ENCODE measurements at places on chromosomes 6 and 20.

DNA sequence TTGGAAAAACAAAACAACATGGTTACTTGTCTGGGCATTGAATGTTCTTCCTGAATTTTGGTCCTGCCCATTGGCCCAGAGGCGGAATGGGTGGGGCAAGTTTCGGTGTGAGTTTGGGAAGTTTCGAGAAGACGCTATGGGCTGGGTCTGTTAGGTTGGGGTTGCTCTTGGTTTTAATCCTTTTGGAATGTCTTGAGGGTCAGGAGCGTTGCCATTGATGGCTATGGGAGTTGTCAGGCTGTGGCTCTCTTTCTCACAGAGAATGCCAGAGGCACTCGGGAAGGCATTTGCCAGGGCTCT, 135.0 kb downstream of the LRRC1 start:
- no peak for DNase-seq

- DNase-seq = no peak
These were observed 755.7 kb downstream of the HDGFL1 start for GRCh38 chr6:23325065-23325464.

GRCh38 chr6:36769183-36769675, 70.0 kb downstream of the CPNE5 start:
- no peak for DNase-seq

DNA sequence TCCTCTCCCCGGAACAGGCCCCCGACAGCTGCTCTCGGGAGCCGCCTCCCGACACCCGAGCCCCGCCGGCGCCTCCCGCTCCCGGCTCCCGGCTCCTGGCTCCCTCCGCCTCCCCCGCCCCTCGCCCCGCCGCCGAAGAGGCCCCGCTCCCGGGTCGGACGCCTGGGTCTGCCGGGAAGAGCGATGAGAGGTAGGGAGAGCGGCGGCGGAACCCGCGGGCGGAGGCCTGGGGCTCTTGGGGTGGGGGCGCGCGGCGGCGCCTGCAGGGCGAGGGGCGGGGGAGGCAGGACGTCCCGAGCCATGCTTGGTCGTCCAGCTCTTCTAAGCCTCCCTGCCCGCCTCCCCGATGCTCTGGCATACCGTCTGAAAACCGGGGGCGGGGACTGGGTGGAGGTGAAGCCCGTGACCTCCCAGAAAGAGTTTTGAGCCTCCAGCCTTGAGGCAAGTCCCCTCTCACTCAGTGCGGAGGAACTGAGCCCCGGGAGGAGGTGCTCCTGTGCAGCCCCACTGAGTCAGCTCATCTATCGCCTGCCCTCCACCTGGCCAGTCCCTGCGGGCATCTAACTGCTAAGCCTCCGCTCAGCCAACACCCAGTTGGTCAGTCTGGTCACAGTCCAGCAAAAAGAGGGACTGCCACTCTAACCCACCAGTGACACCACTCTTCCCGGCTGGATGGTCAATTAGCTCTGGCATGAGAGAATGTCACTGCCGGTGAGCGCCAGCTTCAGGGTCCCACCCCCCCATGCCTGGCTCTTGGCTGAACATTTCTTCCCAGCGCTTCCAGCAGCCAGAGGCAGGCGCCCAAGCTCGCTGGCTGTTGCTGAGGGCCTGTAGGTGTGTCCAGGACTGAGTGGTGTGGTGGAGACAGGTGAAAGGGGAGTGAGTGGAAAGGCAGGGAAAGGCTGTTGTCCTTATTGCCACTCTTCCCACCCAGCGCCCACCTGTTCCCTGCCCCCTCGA, 482 bp downstream of the DDR1 start:
- no peak for DNase-seq

DNA sequence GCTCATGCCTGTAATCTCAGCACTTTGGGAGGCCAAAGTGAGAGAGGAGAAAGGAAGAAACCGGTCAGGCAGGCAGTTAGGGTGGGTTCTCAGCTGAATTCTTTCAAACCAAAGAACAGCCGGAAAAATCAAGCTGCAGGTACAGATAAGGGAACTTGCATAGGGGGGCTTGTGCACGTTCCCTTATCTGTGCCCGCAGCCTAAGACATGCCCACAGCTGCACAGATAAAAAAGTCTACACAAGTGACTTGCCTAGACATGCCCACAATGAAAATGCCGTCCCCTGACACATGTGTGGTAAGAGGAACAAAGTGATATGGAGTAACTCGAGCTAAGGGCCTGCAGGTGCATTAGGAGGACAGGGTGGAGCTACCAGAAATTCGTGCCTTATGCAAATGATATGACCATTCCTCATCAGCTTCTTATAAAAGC, 175.8 kb upstream of the SALL4 start:
- no peak for DNase-seq

GRCh38 chr20:20571068-20571780, 141.2 kb downstream of the RALGAPA2 start:
- no peak for DNase-seq

GRCh38 chr6:49772285-49772684, 14.8 kb downstream of the PGK2 start:
- no peak for DNase-seq

- no peak for DNase-seq
These were observed 114.1 kb downstream of the KIF16B start for GRCh38 chr20:16459019-16459700.

DNA sequence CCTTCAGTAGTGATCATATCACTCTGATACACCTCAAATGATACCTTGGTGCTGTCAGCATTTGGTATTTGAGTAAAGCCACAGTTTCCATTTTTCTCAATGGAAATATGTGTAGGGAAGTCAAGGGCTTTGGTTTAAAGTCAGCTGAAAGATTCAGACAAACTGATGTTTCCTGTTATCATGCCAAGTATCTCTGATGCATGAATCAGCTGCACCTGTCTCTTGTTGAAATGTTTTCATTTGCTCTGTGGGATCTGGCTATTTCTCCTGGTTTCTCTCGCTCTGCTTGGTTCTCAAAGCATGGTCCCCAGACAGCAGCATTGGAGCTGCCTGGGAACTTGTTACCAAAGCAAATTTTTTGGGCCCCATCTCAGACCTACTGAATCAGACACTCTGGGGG, 23.5 kb downstream of the ZFP64 start:
- DNase-seq = no peak

- DNase-seq = no peak
These were observed 10.1 kb upstream of the FKBP5 start for GRCh38 chr6:35698858-35699257.
